ENCODE measurements at places on chromosomes 3 and 15.

- no peak for DNase-seq
Measured at GRCh38 chr3:140166861-140167599, 232.0 kb downstream of the CLSTN2 start.

- DNase-seq, result no peak
Measured at GRCh38 chr3:191105418-191105817, 93.6 kb upstream of the OSTN start.

DNA sequence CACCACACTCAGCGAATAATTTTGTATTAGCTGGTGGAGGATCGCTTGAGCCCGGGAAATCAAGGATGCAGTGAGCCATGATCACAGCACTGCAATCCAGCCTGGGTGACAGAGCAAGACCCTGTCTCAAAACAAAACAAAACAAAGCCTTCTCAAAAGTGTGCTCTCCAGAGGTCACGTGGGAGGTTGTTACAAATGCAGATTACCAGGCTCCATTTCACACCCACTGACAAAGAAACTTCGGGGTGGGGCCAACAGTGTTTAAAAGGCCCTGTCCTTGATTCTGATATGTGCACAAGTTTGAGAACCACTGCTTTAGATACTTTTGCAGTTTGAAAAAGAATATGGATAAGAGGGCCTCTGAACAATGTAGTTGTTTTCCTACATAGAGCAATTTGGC is 80.5 kb downstream of the UBE2E2 start:
- no peak for DNase-seq

- no peak for DNase-seq
Measured at GRCh38 chr3:35187908-35188307, 451.4 kb upstream of the ARPP21 start.

DNA sequence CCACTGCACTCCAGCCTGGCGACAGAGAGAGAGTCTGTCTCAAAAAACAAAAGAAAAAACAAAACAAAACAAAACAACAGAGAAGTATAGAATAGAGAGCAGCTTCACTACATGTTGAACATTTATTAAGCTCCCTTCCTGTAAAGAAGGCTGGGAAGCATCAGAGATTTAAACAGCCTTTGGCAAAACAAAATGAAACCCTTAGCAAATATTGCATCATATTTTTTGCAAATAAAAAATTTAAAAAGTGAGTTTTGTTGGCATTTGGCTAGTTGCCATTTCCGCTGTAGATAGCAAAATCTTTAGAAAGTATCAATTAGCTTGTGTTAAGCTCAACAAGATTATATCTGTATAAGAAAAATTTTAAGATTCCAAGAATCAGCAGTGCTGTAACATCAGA is 151.2 kb downstream of the SERPINI1 start:
- DNase-seq, result no peak

- DNase-seq, result no peak
Measured at GRCh38 chr3:31377045-31377642, 155.6 kb upstream of the STT3B start.

DNA sequence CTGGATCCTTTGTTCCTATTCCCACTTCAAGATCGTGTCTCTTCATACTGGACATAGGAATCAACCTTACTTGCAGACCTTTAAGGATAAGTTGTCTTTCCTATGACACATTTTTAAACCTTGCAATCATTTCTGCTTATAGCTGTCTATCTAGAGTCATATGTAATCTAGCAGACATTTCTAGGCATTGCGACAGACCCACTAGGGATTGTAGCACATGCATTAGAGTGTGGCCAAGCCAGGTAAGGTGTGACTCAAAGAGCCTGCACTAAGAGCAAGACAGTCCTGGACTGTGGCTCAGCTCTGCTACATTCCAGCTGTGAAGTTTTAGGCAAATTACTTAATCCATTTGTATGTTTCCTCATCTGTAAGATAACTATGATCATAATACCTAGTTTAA is 38.8 kb upstream of the BFSP2 start:
- DNase-seq, result no peak

DNA sequence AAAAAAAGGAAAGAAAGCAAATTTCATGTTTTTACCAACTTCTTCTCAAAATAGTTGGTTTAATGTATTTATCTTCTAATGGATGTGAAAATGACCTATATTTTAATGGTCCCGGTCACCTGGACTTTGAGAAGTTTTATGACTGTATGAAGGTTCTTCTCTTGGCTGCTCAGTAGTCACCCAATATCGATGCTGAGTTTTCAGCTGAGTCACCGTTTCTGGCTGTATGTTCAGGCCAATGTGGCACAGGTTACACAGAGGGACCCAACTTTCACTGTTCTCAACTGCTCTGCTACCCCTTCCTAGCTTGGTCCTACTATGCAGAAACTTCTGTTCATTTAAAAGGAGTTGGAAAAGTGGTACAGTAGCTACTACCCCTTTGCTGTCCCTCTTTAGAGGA is 25.8 kb downstream of the VGLL3 start:
- no peak for DNase-seq

- DNase-seq, result no peak
Measured at GRCh38 chr3:185866555-185866954, 41.7 kb upstream of the IGF2BP2 start.

DNA sequence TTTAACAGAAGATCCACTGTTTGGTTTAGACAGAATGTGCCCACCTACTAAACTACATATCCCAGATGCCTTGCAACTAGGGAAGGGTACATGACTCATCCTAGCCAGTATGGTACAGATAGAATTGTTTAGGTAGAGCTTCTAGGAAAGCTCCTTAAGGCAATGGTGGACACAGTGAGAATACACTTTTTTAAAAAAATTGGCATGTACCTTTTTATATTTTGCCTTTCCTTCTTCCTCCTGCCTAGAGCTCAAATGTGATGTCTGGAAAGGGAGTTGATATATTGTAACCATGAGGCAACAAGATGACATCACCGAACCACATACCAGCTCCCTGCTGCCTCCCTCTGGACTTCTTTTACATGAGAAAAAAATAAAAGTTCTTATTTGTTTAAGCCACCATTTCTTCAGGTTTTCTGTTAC is 14.4 kb upstream of the C3orf80 start:
- DNase-seq, result no peak

DNA sequence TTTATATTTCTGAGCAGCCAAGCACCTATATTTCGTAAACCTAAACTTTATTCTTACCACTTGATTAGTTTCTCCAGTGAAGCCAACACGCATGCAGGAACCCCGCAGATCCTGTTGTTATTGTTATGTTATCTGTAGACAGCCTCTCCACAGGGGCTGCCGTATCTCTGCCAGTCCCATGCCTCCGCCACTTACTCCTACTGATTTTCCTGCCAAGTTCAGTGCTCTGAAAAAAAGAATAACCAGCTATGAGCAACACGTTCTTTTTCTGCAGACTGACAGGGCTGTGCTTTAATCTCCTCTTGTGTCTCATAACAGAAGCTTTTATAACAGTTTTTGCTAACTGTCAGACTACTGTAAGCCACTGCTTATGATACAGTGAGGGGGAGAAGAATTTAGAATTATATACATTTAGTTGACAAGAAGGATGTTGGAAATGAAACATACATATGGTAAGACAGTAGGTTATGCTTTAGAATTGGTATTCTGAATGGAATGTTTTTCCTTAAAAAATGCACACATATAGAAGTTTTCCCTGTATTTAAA is 347.4 kb downstream of the SI start:
- DNase-seq, result no peak

DNA sequence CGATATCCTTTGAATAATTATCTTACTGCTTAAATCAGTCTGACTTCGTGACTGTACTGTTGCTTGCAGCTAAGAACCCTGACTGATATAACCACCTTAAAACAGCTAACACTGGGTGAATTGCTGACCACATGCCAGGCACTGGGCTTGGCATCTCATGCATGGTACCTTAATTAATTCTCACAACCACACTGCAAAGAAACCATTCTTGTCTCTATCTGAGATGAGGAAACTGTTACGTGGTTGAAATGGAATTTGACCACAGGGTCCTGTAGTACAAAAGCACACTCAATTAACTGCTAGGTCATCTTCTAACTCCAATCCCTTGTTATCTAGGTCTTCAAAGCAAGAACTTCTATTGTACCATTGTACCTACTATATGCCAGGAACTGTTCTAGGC is 92.7 kb upstream of the PRICKLE2 start:
- DNase-seq, result no peak

GRCh38 chr15:41968701-41969100 is 3.7 kb downstream of the EHD4 start:
- DNase-seq, result no peak

GRCh38 chr3:17805461-17805940 is 63.1 kb upstream of the TBC1D5 start:
- no peak for DNase-seq

GRCh38 chr3:158528076-158528674 is 42.8 kb upstream of the MLF1 start:
- DNase-seq, result no peak

DNA sequence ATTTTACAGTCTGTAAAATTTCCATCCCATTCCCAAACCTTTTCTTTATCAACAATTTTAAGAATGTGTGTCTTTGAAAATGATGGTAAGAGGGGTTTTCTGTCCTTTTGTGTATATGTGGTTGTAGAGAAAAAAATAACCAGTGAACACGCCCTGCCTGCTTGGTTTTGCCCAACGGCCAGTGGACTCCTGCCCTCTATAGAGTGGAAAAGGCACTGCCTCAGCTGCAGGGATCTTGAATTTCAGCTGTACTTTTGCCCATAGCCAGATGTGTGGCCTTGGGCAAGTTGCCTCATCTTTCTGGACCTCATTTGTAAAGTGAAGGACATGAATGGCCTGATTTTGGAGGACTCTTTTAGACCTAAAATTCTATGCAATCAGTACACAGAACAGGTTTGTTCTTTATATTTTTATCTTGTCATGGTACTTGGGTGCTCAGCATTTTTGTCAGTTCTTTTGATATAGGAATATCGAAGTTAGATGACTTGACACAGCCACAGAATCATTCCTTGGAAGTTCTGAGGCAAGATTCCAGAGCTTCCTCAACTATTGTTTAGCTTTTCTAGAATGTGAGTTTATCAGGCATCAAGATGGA is 81.0 kb downstream of the CLDN11 start:
- no peak for DNase-seq

GRCh38 chr3:11282250-11283138 is 10.3 kb downstream of the ATG7 start:
- DNase-seq, result no peak

GRCh38 chr15:100725121-100726069 is 123.0 kb downstream of the ASB7 start:
- no peak for DNase-seq

DNA sequence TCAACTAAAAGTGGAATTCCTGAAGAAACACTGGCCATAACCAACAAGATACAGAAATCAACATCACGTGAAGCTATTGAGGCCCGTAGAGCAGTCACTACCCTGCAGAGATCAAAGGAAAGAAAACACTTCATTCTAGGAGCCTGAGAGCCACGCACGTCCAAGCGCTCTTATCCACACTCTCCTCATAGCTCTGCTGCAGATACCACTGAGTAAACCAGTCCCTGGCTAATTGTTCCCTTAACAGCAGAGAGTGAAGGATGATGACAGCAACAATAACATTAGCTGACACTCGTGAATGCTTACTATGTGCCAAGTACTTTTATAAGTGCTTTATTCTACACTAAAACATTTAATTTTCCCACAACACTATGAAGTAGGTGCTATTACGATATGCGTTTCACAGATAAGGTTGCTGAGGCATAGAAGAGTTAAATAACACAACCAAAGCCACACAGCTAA is 271.0 kb upstream of the GADL1 start:
- no peak for DNase-seq

DNA sequence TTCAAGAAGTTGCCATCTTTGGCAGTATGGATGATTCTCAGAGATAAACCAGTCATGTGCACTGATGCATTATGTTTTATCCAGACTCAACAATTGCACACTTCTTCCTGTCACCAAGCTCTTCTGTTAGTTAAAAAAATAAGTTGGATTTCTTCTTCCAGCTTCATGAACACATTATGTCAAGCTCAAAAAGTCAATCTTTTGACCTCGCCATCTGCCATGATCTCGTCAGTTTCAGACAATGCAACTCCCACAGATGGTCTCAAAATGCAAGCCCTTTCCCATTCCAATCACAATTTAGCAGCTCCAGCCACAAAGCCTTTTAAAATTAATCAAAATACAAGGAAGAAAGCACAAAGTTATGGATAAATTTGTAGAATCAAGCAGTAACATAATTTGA is 42.8 kb downstream of the TFDP2 start:
- DNase-seq, result no peak

DNA sequence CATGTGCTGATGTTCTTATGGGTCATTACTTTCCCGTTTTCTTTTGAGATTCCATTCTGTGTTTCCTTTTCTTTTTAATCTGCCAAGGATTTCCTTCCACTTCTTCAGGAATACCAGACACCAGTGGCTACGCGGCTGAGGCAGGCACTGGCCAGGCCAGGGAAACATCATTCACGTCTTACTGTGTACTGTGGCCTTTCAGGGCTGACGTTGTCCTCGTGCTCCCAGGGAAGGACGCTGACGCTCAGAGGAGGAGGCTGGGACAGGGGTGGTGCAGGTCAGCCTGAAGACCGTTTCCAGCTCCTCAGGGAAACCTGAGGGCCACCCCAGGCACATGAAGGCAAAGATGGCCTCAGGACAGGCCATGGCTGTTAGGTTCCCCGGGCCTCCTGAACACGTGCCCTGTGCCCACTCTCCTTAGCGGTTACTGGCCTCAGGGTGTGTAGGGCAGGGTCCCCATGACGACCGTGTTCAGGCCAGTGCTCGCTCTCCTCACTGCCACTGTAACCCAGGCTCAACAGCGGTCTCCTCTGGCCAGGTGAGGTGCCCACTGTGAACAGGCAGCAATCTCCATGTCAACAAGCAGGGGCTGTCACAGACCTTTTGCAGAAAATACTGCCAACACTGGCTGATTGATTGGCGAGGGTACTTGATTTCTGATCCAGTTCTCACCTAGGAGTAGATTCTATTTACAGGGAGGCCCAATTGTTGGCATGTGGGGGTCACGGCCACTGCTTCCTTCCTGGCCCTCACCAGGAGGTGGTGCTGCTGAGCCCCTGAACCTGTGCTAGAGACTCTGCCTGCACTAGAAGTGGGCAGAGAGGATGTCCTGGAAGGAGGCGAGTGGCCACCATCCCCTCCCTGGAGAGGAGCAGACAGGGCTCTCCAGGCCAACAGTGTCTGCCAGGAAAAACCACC is 169.5 kb downstream of the ATP10A start:
- no peak for DNase-seq

DNA sequence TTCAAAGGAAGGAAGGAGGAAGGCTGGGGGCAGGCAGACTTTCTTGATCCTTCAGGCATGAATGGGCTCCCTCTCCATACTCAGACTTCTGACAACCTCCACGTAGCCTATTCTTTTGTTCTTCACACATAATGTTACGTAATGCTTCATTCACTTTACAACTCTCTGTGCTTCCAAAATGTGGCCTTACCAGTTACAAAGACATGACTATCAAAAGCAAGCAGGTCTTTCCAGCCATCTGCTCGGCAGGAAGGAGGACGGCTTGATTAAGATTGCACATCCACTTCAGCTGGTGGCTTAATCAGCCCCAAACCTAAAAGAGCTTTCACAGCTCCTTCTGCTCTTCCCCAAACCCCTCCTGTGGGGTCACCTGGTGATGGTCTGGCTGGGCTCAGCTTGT is 263.2 kb downstream of the XXYLT1 start:
- DNase-seq, result no peak

All from NCI-H1930 (cell line).